GM23248 (cell line): ENCODE measurements at places on chromosomes 7 and 10. TPM values are rescaled to one million over a fixed set of nuclear protein-coding genes. Genes with fewer than 3 reads are reported as not detected.

The FAM25C gene
- total RNA-seq = not detected in 2 replicates

The LRRN3 gene
- 0.25 and 0.43 TPM in 2 replicates for total RNA-seq

The EIF5AL1 gene
- total RNA-seq = 0.63 and 0.65 TPM in 2 replicates

The LRIT1 gene
- total RNA-seq = not detected in 2 replicates

The MRPS17 gene
- 10.3 and 10.4 TPM in 2 replicates for total RNA-seq

The ABCA13 gene
- total RNA-seq = 0.11 TPM in 1 of 2 replicates, not detected in the other

The CRHR2 gene
- total RNA-seq = not detected in 2 replicates

The LIPM gene
- total RNA-seq = not detected in 2 replicates

The NPY4R2 gene
- total RNA-seq = not detected in 2 replicates

The CFAP70 gene
- 0.38 and 0.43 TPM in 2 replicates for total RNA-seq

The SPDYE9 gene
- not detected in 2 replicates for total RNA-seq

The NUTM2B gene
- 0.76 TPM in 1 of 2 replicates, not detected in the other for total RNA-seq

The MEOX2 gene
- total RNA-seq = not detected in 2 replicates

The SUPV3L1 gene
- total RNA-seq = 18.2 and 29.9 TPM in 2 replicates

The CARD11 gene
- not detected in 2 replicates for total RNA-seq

The FKBP6 gene
- total RNA-seq = not detected in 2 replicates

The UBE2D4 gene
- 21.7 and 33.0 TPM in 2 replicates for total RNA-seq

The SLC18A3 gene
- not detected in 2 replicates for total RNA-seq

The ADCYAP1R1 gene
- total RNA-seq = not detected in 2 replicates

The FBXL13 gene
- under 0.01 and 0.43 TPM in 2 replicates for total RNA-seq
